ENCODE measurements at places on chromosomes 7 and 10.

GRCh38 chr7:38448054-38448453, 174.6 kb upstream of the TARP start:
- DNase-seq = no peak

GRCh38 chr7:3861386-3861785, 560.3 kb downstream of the SDK1 start:
- no peak for DNase-seq

GRCh38 chr7:14688208-14688607, 214.3 kb downstream of the DGKB start:
- DNase-seq = no peak

- no peak for DNase-seq
These were observed 598.3 kb upstream of the GHITM start for GRCh38 chr10:83541046-83541445.

DNA sequence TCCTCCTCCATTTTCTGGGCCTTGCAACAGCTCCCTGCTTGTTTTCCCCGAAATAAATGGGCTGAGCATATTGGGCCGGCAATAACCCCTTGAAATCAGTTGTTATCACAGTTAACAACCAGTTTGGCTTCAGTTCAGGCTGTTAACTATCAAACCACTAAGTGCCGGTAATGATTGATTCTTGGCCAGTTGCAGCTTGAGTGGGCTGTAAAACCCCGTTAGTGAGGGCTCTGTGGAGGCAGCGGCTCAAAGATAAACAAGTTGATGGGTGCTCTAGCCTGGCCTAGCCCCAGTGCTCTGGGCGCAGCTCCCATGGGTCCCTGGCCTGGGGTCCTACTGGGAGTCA, 8.3 kb downstream of the FGF8 start:
- no peak for DNase-seq

- no peak for DNase-seq
These were observed 117.6 kb upstream of the NPS start for GRCh38 chr10:127431525-127431924.

- DNase-seq = no peak
These were observed 130.9 kb downstream of the SND1 start for GRCh38 chr7:127782654-127783559.

- no peak for DNase-seq
These were observed 13.8 kb upstream of the STOX1 start for GRCh38 chr10:68813559-68813958.

- peak; percentile 45 for DNase-seq
These were observed 766 bp downstream of the BAMBI start for GRCh38 chr10:28677888-28678686.

DNA sequence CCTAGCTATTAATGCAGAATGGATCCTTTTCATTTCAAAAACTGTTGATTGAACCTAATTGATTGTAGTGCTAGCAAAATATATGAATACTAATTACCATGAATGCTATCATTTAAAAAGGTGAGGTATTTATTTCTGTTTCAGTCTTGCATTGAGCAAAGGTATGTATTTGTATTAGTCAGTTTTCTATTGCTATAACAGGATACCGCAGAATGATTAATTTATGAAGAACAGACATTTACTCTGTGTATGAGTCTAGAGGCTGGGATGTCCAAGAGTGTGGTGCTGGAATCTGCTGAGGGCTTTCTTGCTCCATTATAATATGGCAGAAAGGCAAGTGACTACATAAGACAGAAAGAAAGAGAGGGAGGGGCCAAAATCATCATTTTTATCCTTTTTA, 199.2 kb downstream of the KIF20B start:
- no peak for DNase-seq

- no peak for DNase-seq
These were observed 26.5 kb downstream of the NDUFB2 start for GRCh38 chr7:140723006-140723405.

DNA sequence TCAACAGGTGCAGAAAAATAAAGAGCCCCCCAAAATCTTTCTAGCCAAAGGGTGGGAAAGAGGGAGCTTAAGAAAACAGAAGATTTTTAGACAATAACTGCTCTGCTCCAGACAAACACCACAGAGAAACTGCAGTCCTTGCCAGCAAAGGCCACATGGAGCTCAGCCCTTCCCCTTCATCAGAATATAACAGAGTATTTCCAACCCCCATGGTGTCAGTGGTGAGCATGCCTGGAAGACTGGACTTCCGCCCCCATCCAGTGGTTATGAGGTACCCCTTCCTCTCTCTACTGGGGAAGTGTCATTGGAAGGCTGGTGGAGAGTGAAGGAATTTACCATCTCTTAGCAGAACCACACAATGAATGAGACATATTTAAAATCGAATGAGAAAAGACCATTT, 1007.3 kb upstream of the CELF2 start:
- no peak for DNase-seq

GRCh38 chr10:3166496-3167290, 5.9 kb downstream of the PITRM1 start:
- no peak for DNase-seq

GRCh38 chr10:129135624-129136023, 331.4 kb upstream of the MGMT start:
- no peak for DNase-seq

GRCh38 chr10:102405108-102405571, 9.6 kb downstream of the NFKB2 start:
- DNase-seq = no peak

DNA sequence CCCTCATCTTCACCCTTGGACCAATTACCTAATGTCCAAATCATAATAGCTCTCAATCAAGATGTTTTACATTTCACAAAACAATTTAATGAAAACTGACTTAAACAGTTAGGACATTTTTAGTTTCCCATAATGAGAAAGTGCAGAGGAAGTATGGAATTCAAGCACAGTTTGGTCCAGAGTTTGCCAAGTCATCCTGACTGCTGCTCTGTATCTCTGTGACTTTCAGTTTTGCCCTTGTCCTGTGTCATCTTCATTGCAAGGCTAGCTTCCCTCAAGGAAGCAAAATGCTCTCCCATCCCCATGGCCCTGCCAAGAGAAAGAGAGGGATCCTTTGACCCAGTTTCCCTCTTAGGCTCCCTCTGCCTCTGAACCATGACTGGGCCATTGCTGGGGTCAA, 7.9 kb upstream of the PLEKHS1 start:
- no peak for DNase-seq

DNA sequence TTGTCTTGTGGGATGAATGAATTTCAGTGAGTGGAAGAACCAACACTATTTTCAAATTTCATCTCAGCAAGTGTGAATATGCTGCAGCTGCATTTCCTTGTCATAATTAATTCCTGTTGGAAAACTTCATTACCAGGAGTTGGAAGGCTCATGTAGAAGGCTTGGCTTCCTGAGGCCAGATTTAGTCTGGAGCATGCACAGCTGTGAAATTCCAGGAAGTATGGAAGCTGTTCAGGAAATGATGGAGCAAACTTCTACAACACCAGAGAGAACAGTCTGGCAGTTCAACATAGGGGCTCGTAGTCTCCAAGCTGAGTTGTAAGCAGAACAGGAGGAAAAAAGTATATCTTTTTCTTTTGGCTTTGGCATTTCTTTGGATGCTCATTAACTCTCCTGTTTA, 1439.9 kb upstream of the CELF2 start:
- DNase-seq = no peak

DNA sequence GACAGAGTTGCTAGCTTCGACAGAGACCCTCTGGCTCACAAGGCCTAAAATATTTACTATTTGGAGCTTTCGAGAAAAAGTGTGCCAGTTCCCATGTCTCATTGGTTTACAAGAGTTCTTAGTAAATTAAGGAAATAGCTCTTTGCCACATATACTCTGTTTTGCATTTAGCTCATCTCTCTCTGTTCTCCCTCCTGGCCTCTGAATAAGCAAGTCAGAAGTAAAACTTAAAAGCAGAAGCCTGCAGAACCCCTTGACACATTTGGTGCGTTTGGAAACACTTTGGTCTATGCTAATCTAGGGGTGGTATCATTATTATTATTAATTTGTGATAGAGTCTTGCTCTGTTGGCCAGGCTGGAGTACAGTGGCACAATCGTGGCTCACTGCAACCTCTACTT, 6.4 kb downstream of the CARD11 start:
- DNase-seq = no peak

GRCh38 chr10:72087392-72087968, 871 bp downstream of the SPOCK2 start:
- no peak for DNase-seq

GRCh38 chr10:88032566-88032965, 169.1 kb downstream of the PTEN start:
- DNase-seq = no peak

DNA sequence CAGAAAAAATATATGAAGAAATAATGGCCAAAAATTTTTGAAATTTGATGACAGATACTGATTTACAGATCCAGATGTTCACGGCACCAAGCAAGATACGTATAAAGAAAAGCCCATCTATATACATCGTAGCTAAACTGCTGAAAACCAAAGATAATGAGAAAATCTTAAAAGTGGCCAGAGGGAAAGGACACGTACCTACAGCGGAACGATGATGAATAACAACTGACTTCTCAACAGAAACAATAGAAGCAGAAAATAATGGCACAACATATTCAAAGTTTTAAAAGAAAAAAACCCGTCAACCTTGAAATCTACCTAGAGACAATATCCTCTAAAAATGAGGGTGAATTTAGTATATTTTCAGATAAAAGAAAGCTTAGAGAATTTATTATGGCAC, 31.9 kb downstream of the IL2RA start:
- no peak for DNase-seq

- DNase-seq = peak; percentile 98
These were observed 29.5 kb downstream of the WASL start for GRCh38 chr7:123719197-123719721.

DNA sequence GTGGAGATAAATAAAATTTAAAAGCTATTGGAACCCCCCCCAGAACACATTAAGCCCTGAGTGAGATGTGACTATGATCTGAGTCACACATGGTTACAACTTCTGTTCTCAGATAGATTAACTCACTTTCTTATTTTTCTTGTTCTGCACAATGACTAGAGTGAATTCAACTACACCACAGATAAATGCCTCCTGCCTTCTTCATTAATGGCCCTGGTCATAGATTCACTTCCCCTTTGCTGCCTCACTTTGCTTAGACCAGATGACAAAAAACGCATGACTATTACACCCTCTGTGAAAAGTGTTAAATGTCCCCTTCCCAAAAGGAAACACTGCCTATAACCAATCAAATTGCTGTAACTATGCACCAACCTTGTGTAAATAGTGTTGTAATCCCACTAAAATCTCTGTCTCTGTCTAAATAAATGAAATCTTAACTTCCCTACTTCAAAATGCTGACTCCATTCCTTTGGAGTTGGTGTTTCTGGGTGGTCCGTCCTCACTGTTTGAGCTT, 49.4 kb downstream of the AKR1D1 start:
- no peak for DNase-seq

DNA sequence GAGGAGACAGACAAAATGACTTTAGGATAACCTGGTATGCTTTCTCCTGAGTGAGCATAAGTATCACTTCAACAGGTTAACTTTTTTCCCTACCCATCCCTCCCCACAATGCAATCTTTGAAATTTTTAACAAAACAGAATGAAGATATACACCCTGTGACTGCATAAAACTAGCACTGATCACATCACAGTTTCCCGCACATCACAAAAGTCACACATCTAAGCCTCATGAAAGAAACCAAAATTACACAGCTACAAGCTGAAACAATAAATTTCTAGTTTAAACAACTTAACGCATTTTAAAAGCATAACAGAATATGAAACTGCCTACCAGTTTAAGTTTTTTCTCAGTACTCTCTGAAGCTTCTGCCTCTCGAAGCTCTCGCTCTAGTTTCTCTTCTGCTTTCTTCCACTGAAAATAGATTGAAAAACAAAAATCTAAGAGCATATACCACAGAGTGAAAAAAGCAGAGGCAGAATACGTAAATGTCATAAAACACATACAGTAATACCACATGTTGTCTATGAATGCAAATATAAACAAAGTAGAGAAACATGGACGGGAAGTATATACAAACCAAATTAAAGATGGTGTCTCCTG, 18.1 kb downstream of the NOC3L start:
- no peak for DNase-seq

GRCh38 chr7:45253368-45253767, 95.8 kb downstream of the RAMP3 start:
- DNase-seq = no peak

DNA sequence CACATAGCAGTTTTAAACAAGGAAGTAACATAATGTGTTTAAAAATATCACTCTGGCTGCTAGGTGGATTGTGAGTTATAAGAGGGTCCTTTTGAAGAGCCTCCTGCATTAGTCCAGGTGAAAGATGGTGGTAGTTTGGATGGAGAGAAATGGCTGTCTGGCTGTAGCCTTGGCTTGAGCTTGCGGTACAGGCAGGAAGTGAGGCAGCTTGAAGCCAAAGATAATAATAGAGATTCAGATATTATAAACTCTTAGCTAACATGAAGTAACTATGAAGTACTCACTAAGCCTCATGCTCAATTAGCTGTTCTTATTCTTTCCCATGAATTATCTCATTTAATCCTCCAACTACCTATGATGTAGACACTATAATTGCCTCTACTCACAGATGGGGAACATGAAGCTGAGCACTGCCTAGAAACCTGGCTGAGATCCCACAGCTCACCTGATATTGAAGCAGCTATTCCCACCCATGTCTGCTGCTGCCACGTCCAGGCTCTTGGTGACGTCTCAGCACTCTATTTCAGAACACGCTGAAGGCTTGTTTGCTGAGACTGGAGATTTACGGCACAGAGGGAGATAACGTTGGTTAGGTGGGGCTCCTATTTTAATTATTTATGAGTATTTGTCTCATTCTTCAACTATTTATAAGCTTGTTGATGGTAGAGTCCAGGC, 10.4 kb downstream of the C10orf120 start:
- DNase-seq = no peak

- peak; percentile 16 for DNase-seq
These were observed 500.5 kb upstream of the LRRN3 start for GRCh38 chr7:110590415-110590814.

DNA sequence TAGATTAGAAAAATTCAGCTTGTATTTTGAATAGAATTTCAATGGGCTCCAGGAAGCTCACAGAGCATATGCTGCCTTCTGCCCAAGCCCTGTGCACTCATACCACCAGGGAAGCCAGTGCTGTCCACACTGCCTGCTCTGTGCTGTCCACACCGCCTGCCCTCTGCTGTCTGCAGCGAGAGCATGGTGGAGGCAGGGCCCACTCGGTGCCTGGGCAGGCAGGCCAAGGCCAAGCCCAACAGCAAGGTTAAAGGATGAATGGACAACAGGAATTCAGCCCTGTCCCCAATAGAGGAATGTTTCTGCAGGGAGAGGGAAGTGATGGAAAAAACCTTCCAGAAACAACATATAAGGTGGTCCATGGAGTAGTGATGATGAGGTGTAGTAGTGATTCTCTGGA, 146.8 kb downstream of the GFRA1 start:
- DNase-seq = no peak

DNA sequence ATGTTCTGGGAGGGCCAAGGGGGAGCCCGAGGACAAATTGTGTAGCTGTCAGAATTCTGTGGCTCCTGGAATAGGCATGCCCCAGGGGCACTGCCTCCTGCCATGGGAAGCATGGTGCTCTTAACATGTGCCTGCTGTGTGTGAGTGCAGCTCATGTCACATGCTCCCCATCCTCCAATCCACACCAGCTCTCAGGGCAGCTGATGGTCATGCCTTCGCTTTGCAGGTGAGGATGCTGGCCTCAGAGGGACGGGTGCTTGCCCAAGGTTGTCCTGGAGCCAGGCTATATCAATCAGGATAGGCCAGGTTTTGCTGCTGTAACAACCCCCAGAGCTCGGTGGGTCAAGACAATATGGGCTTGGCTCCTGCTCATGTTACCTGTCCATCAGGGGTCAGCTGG, 303.4 kb downstream of the RPS24 start:
- DNase-seq = no peak
